CD8-positive, alpha-beta T cell (primary cell): ENCODE measurements at places on chromosomes 11 and 22.

GRCh38 chr11:113249491-113249763 lies 65.0 kb upstream of the TTC12 start:
- no peak for DNase-seq

DNA sequence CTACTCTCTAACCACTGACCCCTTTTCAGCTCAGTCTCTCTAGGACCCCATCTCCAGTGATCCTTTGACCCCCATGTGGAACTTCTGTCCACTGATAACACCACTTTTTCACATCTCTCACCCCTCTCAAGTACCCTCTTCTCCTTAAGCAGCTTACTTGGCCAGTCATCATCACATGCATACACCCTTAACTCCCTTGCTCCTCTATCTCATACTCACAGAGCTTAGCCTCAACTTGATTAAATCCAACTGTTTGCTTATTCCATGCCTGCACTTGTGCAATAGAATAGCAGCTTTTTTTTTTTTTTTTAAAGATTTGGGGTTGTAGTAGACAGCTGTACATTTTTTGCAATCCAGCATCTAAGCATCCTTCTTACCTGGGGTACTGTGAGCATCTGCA lies 22.2 kb downstream of the AQP11 start:
- DNase-seq: no peak

DNA sequence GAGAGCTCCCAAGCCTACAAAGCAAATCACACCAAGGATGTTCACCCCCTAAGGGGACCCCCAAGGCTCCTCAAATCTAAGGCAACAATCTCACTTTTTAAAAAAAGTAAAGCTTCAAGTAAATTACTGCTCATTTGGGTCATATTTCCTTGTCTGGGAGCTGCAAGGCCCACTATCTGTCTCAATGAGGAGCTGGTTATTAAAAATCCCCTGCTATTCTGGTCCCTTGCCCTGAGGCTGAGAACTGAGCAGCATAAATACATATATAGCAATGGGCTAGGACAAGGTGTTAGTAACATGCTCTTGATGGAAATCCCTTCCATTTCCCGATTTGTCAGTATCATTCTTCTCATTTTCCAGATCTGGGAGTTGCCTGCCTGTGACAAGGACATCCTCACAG lies 119.2 kb downstream of the ETS1 start:
- no peak for DNase-seq

DNA sequence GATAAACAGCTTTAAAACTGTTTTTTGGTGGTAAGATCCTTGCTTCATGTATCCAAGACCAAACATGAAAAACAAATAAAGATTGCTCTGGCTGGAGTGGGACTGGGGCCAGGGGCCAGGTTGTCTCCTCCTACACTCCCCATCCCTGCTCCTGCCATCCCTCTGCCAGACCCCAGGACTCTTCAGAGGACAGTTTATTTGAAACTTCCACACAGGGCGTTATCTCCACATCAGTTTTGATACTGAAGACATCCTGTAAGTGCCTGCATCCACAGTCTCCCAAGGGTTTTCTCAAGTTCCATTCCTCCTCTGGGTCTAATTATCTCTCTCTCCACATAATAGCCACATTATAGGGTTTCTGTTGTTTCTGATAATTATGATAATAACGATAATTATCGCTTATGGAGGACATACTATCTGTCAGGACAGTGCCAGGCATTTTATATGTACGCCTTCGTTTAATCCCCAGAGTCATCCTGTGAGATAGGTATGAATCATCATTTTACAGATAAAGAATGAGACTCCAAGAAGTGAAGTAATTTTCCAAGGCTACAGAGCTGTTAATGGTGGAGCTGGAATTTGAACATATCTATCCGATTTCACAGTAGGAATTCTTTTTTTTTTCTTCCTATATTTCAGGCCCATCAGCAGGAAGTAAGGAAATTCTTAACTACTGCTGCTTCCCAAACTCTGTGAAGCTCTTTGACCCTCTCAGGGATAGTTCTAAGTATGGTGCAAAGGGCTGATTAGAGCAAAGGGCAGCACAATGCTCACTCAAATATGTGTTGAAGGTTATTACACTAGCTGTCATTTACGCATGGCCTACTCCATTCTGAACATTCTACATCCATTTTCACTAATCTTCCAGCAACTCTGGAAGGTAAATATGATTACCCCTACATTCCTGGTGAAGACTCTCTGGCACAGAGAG lies 488.0 kb upstream of the CCDC90B start:
- DNase-seq: no peak

DNA sequence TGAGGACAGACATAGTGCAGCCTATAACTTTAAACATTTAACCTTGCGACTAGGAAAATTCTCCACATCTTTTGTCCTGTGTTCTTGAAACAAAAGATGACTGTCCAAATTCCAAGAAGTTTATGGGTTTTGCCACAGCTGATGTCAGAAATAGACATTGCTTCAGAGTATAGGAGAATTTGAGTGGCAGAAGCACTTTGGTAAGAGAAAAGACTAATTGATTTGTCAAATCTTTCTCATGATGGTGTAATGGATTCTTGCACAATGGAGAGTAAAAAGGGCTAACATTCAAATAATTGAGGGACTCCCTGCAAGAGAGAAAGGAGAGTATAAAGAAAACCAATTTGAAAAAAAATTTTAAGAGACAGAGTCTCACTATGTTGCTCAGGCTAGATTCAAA lies 25.3 kb downstream of the C11orf58 start:
- DNase-seq: no peak

DNA sequence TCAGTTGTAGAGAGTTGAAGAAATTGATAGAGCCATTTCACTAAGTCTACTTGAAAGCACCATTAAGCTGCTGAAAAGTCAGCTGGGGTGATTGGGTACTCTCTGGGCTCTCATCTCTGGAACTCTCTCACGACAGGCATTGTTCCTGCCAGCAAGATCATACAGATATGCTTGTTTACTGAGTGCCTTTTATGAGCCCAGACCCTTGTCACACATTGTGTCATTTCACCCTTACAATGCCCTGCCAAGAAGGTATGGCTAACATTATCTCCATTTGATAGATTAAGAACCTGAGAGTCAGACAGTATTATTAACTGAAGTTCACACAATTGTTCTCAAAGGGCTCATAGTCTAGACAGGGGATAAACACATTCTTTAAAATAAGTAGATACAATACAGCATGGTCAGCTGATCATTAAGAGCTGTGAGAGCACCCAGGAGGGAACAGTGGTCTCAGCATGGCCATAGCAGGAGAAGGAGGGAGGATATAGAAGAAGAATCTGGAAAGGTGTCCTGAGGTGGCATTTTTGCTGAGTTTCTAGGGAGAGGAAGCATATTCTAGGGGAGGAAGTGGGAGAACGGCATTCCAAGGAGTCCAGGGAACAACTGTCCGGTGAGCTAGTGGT lies 580.5 kb downstream of the INSC start:
- DNase-seq: no peak

GRCh38 chr11:114272311-114272710 lies 23.9 kb upstream of the NNMT start:
- DNase-seq: no peak

GRCh38 chr11:2449548-2450320 lies 4.9 kb downstream of the KCNQ1 start:
- no peak for DNase-seq

DNA sequence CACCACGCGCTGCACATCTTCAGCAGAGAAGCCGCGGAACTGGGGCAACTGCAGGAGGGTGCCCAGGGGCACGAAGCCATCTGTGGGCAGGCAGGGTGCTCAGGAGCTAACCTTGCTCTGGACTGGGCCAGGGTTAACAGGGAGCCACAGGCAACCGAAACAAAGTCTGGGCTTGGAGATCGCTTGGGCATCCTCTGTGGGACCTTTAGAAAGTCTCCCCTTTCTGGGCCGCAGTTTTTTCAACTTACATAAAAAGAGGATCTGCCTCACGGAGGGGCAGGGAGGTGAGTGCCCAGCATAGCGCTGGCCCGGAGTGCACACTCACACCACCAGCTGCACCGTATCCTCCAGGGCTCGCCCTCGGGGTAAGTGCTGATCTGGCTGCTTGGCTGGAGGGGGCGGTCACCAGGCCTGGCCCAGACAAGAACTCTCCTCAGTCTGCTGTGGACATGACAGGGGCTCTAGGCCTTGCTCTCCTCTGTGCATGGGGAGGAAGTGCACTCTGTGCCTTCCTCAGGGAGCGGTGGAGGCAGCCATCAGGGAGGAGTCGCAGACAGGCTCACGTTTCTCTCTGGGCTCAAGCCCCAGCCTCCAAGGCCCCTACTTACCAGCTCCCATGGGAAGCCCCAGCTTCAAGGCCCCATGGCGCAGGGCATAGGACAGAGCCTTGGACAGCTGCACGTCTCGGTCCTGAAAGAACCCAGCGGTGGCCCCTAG lies 937 bp downstream of the TRPT1 start:
- no peak for DNase-seq

DNA sequence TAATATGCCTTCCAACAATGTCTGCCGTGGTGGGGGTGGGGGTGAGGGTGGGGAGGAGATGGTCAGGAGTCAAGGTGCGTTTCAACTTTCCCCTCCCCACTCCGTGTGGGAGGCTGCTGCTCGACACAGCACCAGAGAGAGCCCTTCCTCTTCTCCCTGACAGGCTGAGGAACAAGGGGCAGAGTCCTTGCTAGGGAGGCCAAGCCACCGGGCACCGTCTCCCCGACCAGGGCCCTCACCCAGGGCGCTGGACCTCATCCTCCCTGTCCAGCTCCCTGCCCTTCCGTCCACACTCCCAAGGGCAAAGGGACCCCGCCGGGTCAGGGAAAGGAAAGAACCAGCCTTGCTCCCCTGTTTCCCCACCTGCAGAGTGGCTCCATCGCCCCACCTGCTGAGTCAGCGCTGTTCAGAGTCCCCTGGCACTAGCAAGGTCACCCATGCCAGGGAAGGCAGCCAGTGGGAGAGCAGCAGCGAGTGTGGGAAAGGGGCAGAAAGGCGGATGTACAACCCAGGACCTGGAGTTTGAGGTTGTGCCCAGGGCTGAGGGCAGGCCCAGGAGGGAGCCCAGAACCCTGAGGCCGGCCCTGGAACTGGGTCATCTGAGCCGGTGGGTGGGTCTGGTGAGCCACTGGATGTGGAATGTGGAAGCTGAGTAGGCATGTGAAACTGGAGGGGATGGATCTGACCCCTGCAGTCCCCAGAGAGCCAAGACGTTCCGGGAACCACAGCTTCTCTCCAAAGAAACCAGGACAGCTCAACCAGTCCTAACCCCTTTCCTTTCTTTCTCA lies 47.2 kb downstream of the BUD13 start:
- DNase-seq: no peak

- DNase-seq: no peak
Measured at GRCh38 chr11:17343907-17344306, 7.7 kb upstream of the NCR3LG1 start.

DNA sequence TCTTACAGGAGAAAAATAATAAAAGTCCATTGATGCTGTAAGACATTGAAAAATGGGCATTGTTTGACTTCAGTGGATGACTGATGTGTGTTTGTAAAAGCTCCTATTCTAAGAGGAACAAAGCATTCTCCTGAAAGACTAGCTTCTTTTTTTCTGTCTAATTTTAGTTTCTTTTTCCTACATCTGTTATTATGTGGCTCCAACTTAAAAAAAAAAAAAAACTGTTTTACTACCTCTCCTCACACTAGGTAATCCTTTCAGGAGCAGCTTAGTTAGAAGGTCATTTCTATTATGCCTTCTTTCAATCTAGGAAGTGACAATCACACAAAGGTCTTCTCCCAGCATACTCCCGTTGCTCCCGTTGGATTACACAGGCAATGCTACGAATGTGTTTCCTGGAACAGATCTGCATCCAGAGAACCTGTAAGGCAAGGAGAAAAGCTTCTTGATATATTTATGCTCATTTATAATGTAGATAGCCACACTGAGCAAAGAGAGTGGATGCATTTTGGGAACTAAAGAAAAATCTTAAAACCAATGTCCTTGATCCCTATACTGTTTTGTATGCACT lies 595.1 kb upstream of the CCDC179 start:
- no peak for DNase-seq

GRCh38 chr11:77213029-77213579 lies 85.1 kb downstream of the MYO7A start:
- no peak for DNase-seq

DNA sequence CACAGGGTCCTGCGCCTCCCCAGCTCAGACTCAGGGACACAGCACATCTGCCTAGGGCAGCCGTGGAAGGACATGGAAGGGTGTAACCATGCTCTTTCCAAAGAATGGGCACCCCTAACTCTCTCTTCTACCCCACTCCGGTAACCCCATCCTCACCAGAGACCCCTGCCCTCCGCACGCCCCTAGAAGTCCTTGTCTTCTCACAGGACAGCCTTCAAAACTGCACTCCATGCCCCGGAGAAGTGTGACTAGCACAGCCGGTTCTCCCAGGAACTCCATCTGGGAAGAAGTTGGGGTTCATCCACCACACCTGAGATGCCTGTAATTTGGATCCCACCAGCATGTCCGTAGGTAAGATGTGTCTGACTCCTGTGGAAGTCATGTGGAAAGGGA lies 25.0 kb downstream of the P2RY2 start:
- DNase-seq: no peak

DNA sequence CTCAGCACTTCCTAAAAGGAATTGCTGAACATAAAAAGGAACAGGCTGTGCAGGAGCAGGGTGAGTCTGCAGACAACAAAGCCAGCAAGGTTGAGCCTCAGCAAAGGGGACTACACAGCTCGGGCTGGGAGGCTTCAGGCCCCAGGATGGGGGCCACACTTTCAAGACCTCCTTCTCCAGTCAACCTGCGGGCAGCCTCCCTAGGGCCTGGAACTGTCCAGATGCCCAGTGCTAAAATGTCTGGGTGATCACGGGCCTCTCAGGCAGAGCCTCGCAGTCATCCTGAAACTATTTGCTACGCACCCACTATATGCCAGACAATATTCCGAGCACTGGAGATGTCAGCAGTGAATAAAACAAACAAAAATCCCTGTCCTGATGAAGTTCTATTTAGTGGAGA lies 3.9 kb upstream of the NEFH start:
- DNase-seq: no peak

- DNase-seq: no peak
Measured at GRCh38 chr11:79342686-79343085, 98.1 kb downstream of the TENM4 start.

DNA sequence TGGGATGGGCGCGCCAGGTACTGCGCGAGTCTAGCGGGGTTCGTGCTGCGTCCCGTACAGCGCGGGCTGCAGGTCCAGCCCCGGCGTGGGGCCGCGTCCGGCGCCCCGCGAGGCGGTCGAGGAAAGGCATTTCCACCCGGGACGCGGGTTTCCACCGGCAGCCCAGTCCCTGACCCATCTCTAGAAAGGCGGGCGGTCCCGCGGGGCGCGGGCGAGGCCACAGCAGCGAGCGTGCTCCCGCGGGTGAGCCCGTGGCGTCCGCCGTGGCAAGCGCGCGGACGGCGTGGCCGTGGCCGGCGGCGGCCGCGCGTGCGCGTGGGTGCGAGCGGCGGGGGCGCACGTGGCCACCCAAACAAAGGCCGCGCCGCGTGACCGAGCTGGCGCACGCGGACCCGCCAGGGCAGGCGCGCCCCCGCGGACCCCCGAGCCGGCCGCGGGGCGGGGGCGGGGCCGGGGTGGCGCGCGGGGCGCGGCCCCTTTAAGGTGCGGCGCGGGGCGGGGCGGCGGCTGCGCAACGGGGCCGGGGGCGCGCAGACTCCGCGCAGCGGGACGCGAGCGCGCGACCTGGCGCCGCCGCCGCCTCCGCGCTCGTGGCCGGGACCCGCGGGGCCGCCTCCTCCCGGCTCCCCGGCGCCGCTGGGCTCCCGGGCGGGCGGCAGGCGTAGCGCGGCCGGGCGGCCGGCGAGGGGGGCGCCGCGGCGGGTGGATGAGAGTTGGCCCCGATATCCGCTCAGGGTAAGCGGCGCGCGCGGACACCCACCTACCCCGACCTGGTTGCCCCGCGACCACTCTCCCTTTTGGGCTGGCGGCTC lies 39.3 kb upstream of the CELSR1 start:
- DNase-seq: peak; percentile 51
